Posterior cingulate gyrus (tissue), 11 donors: ENCODE measurements at places on chromosomes 1 and 21.

GRCh38 chr1:39196244-39197215 is 8.0 kb upstream of the MACF1 start:
- DNase-seq: no peak

- no peak for DNase-seq
Observed at GRCh38 chr1:40802742-40803113, 19.1 kb downstream of the KCNQ4 start.

DNA sequence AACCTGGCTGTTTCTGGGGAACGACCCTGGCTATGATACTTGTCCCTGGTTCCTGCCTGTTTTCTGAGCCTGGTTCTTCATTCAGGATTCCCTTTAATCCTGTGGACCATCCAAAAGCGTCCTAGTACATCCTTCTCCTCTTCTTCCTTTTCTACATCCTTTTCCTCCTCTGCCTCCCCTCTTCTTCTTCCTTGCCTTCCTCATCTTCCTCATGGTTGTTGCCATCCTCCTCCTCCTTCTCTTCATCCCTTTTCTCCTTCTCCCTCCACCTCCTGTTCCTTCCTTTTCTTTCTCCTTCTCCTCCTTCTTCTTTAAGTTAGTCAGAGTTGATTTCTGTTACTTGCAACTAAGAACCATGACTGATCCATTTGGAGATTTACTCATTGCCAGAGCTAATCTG is 197.8 kb downstream of the FOXD2 start:
- DNase-seq: no peak

- no peak for DNase-seq
Observed at GRCh38 chr1:14037101-14037847, 337.3 kb downstream of the PRDM2 start.

GRCh38 chr1:80375109-80375508 is 1368.6 kb upstream of the ADGRL4 start:
- DNase-seq: no peak

GRCh38 chr1:46408356-46409062 is 14.4 kb downstream of the FAAH start:
- DNase-seq: no peak

DNA sequence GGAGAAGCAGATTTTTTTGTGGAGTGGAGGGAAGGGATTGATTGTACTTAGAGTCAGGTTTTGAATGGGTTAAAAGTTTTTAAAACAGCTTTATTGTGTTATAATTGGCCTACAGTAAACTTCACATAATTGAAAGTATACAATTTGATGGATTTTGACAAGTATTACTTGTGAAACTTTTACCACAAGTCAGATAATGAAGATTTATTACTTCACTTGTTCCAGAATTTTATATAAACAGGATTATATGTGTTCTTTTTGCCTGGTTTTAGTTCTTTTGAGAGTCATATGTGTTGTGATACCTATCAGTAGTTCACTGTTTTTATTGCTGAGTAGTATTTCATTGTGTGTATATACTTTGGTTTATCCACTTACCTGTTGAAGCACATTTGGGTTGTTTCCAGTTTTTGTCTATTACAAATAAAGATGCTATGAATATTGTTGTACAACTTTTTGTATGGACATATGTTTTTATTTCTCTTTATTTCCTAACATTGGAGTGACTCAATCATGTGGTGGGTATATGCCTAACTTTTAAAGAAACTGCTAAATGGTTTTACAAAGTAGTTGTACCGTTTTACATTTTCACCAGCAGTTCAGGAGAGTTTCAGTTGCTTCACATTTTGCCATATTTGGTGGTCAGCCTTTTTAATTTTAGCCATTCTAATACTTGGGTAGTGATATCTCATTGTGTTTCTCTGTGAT is 71.0 kb downstream of the DYRK1A start:
- DNase-seq: no peak

DNA sequence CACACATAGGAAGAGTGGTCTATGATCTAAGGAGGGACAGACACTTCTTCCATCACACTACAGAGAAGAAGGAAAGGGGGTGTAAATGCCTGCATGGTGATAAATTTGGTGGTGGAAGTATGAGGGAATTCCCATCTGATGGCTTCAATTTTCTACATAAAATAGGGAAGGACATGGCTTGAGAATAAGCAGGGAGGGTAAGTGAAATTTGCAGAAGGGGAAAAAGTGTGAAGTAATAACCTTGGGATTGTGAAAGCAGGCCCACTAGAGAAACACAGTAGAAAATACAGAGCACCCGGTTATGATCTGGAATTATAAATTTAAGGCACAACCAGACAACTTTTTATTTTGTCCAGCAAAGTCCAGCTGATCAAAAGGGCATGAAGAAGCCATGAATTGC is 22.7 kb upstream of the HIVEP3 start:
- no peak for DNase-seq

GRCh38 chr1:169201084-169201619 is 94.7 kb downstream of the ATP1B1 start:
- no peak for DNase-seq

DNA sequence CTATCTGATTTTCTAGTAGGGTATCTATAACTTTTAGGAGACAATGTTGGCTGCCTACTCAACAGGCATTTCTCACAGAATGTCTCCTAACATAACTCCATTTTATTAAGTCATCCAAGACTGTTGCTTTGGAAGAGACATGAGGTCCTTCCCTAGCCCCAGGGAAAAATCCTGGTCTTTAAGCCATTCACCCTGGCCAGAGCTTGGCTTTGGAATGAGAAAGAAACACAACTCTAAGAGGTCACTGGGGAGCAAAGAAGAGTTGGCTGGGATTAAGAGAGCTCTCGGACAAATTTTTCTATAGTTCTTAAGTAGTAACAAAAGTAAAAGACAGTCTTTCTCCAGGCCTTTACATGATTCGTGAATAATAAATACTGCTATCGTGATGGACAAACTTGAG is 57.9 kb downstream of the PCNX2 start:
- DNase-seq: no peak

DNA sequence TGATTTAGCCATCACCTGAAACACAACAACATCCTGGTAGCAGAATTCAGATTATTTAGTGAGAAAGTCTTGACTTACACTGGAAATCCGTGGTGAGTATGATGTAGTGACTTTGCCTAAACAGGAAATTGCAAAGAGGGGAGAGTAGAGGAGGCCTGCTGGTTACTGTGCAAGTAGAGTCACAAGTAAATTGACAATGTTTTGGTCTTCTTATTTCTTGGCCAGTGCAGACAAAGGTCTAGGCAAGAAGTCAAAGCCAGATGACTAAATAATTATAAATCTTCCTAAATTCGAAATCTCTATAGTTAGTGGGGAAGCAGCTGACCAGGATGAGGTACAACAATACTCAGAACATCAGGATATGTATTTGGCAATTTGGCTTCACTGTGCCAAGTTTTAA is 159.5 kb upstream of the KCTD3 start:
- no peak for DNase-seq

DNA sequence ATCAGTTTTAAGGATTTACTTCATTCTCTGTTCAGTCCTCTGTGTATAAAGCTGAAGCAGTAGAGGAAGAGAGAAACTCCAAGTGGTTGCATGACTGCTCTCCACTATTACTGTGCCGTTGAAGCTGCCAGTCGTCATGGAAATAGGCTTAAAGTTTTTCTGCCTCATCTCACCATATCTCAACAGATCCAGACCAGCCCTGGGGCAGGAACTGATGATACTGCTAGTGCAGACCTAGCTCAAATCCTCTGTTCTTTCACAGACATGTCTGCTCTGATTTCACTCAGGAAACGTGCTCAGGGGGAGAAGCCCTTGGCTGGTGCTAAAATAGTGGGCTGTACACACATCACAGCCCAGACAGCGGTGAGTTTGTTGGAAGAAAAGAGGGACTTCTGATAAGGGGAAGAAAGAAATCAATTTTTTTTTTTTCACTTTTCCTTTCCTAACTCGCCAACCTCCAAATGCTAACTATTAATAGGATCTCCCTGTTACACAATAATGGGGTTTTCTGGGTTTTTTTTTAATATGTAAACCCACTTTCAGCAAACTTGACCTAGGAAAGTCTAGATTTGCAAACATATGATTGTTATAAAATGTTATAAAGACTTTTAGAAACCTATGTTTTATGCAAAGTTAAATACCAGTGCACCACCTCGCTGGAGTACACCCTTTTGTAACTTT is 22.2 kb upstream of the STRIP1 start:
- no peak for DNase-seq

GRCh38 chr21:42704861-42705260 is 51.4 kb downstream of the PDE9A start:
- DNase-seq: peak; percentile 58

GRCh38 chr1:63601061-63601460 is 7.8 kb downstream of the PGM1 start:
- no peak for DNase-seq

DNA sequence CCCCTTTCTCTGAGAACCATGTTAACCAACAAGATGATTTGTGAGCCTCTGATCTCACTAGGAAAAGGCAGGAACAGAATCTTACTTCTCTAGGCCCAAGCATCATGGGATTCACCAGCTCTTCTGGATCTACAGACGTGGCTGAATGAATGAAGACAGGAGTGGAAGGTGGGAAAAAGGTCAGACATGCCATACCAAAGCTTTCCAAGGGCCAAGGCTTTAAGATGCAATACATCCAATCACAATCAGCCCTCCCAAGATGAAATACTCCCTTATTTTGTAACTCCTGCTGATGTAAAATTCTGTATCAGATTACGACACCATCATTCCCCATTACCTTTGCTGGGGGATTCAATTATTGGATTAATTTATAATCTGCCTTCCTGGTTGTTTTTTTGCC is 80.9 kb downstream of the SSBP3 start:
- no peak for DNase-seq

DNA sequence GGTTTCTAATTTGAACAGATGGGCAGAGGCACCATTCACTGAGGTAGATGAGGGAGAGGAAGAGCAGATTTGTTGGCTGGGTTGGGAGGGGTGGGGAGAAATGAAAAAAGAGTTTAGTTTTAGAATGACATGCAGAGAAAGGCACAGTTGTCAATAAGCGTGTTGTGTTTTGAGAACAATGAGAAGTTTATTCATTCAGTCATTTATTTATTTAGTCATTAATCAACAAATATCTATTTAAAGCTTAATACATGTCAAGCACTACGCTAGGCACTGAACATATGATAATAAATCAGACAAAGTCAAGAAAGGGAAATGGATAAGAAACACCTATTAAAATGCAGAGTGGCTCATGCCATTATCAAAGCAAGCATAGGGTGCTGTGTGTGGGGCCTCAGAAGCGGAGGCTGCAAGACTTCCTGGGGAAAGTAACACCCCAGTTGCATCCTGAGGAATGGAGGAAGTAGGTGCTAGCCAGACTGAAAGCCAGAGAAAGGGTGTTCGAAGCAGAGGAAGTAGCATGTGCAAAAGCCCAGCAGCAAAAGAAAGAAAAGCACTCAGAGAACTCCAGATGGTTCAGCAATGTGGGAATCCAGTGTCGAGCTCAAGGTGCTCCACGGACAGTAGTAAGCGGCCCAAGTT is 114.1 kb downstream of the RNF220 start:
- no peak for DNase-seq

DNA sequence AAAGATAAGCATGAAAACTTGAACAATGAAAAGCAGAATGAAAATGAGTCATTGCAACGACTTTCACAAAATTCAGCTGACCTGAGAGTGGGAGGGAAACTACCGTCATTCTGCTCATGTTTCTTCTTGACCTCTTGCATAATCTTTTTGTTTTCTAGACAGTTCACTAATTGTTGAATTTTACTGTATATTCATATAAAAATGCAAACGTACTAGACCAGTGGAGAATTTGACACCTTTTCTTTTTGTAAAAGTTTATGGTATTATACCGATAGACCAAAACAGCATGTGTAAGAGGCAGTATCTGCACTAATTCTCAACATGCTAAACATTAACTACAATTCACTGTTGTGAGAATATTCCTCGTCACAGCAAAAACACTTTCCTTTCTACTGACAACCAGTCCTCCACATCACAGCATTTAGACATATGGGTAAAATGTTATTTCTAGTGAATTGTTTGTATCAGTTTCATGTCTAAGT is 137.8 kb downstream of the GREM2 start:
- no peak for DNase-seq

GRCh38 chr21:38804789-38805327 is 871 bp upstream of the ETS2 start:
- peak; percentile 59 for DNase-seq

DNA sequence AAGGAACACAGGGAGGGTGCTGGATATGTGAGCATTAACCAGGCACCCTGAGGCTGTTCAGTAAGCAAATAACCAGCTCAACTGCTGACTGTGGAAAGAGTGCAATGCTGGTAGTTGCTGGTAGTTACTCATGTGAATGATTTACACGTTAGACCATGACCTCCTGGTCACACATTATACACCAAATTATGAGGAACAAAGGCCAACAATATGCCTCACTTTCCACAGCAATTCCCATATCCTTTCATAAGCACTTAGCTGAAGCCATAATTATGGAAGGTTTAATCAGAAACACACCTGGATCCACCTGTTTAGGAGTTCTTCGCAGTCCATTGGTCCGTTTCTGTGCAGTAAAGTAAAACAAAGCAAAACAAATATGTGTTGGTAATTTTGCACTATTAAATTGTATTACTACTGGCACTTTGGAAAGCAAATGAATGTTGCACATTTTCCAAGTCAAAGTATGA is 281.8 kb downstream of the VAV3 start:
- no peak for DNase-seq

GRCh38 chr1:16133007-16133961 is 22.6 kb downstream of the EPHA2 start:
- no peak for DNase-seq

DNA sequence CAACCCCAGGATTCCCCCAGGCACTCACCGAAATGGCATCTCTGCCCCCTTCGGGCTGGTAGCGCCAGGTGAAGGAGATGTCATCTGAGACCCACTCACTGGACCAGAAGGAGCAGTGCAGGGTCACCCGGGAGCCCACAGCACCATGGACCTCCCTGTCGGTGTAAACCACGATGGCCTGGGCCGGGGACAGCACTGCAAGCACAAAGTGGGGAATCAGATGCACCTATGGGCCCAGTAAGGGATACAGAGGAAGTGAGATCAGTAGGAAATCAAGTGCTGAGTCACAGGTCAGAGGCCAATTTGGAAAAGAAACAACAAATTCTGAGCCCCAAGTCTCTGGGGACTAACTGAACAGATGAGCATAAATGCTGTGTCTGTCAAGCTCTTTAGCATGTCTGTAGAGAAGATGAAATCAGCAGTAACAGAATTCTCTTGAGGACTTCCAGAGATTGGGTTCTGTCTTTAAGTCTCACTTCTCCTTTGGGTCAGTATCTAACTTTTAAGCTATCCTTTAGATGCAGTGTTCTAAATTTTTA is 2.5 kb downstream of the MPZ start:
- DNase-seq: no peak

DNA sequence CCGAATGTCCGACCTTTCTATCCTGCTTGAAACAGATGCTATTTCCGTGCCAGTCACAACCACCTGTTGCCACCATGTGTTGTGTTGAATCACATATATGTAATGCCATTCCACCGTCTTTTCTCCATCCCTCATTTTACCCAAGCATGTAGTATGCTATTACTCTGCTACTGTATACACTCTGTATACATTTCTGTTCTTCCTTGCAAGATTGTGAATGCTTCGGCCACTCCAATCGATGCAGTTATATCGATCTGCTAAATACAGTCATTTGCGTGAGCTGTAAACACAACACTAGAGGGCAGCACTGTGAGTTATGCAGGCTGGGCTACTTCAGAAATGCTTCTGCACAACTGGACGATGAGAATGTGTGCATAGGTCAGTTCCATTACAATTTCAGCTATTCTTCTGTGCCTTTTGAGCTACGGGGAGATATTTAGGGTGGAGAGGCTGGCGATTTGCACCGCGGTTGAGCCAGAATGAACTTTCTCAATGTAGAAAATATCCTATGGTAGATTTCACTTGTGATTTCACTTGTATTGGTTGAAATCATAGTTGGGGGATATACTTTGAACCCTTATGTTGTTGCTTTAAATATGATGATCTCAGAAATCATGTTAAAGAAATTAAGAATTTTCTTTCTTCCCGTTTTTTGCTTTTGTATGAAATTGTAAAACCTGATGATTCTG is 289.8 kb downstream of the NTNG1 start:
- no peak for DNase-seq
